ENCODE measurements at places on chromosomes 11 and 22.
A peak's percentile ranks its signal among the peaks of the same experiment; 100 is the strongest.

DNA sequence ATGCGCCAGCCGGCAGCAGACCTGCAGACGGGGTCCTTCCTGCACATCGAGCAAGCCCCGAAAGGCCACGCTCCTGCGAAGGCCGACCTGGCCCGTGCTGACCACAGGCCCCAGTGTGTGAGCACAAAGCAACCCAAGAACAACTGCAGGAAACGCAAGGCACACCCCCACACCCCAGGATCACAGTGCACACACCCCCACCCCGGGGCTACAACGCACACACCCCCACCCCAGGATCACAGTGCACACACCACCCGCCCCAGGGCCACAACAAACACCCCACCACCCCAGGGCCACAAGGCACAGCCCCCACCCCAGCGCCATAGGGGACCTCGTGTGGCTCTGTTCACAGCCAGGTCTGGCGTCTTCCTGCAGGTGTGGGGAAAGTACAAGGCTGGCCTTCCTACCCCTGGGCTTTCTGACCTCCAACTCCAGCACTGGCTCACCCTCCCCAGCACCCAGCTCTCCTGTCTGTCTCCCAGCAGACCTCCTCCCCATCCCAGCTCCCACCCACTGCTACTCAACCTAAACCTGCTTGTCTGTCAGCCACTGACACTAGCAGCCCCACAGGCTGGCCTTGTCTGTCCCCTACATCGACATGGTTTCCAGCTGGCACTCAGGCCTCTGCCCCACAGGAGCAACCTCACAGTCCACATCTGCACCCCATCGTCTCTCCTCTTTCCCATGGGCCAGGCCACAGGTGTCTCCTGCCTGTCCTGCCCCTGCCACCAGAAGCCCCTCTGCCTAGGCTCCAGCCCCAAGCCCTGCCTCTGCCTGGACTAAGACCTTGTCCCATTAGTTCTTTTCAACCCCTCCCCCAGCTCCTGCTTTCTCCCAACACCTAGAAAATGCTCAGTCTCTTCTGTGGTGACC lies 20.5 kb upstream of the EFCAB6 start:
- no peak for DNase-seq

GRCh38 chr11:69438286-69438920 lies 43.1 kb upstream of the LINC01488 start:
- DNase-seq, result no peak

GRCh38 chr22:43474161-43475101 lies 62.6 kb downstream of the MPPED1 start:
- no peak for DNase-seq

GRCh38 chr11:63920126-63920938 lies 3.4 kb upstream of the RCOR2 start:
- DNase-seq, result no peak

DNA sequence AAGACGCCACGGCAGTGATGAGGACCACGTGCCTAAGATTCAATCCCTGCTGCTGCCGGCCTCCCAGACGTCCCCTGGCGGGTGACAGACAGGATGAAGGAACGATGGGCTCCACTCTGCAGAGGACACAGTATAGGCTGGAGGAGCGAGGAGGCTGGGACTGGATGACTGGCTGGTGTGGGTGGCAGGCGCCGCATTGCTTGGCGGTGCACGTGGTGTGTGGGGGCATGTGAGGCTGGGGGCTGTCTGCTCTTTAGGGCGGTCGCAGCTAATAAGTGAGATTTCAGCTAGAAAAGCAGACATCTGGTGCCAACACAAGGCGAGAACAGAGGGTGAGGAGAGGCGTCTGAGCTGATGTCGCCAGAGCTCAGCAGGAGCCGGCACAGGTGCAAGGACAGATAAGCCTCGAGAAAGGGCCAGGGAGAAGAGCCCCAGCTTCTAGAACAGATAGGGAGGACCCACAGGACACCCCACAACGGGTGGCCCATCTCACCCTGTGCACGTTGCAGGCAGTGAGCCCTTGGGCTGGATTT lies 33.2 kb downstream of the TSPAN4 start:
- no peak for DNase-seq

GRCh38 chr22:38284042-38284402 lies 11.2 kb upstream of the TMEM184B start:
- no peak for DNase-seq

DNA sequence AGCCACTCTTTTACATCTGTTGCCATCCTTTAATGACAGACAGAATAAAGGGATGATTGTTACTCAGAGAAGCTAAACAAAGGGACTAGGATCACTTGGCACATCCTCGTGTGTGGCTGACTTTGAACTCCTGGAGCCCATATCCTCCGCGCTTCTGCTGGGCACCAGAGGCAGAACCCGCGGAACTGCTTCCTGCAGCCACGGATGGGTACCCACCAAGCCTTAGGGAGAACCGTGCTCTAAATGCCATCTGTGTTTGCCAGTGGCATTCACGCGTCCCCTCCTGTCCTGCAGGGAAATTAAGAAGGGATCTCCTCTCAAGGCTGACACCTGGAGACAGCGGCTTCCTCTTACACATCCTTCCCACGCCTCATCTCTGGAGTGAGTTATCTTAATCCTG lies 294.4 kb downstream of the NTM start:
- DNase-seq, result no peak

- no peak for DNase-seq
Measured at GRCh38 chr22:43457002-43457401, 45.2 kb downstream of the MPPED1 start.

- no peak for DNase-seq
Measured at GRCh38 chr22:35312198-35313059, 12.7 kb downstream of the TOM1 start.

GRCh38 chr11:82229341-82229740 lies 504.3 kb downstream of the FAM181B start:
- DNase-seq, result peak; percentile 25

GRCh38 chr11:119117004-119117706 lies 4.2 kb upstream of the HINFP start:
- DNase-seq, result no peak

GRCh38 chr11:86947541-86947940 lies 7.7 kb downstream of the FZD4 start:
- no peak for DNase-seq

- peak; percentile 50 for DNase-seq
Measured at GRCh38 chr11:34570584-34570983, 50.3 kb upstream of the EHF start.

DNA sequence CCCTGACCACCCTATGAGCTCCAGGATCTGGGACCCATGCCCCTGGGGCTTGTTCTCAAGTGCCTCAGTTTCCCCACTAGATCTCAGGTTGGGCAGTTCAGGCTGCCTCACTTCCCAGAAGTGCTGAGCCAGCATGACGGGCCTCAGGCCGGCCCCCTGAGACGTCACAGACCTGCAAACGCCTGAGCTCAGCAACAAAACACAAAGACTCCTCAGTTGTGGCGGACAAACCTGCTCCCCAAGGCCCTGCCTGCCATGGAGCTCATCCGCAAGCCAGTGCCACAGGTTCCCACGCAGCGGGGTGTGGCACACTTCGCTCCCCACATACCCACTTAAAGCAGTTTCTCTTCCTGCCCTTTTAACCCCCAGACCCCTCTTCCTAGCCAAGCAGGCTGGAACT lies 45.2 kb downstream of the NECTIN1 start:
- DNase-seq, result no peak

- no peak for DNase-seq
Measured at GRCh38 chr22:33873186-33873585, 47.1 kb downstream of the LARGE1 start.

DNA sequence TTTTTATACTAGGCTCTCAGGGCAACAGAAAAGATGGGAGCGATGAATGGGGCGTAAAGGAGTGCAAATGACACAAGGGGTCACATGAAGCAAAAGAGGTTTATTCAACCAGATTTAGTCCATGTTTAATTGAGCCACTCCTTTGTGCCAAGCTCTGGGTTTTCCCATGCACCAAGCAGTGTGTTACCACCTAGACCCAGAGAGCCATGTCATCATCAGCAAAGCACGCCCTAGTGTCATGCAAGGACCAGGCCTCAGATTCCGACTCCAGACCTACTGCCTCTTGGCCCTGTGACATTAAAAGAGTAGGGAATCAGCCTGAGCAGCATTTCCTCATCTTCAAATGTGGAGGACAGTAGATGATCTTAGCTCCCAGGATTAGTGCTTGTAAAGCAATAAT lies 1.1 kb upstream of the IGLL5 start:
- no peak for DNase-seq

DNA sequence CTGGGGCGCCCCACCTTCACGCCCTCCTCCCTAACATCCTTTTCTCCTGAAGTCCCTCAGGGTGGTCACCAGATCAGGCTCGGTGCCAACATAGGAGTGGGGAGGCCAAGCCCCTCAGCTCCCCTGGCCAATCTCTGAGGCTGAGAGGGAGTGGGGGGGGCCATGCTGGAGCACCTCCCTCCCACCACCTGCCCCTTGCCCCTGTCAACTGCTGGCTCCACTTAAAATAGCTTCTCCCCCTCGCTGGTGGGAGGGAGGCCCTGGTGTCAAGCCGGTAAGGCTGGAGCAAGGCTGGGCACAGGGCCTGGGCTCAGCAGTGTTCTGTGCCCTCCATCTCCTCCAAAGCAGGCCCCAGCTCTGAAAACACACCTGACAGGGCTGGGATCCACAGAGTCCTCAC lies 4.9 kb downstream of the PLXNB2 start:
- DNase-seq, result no peak

DNA sequence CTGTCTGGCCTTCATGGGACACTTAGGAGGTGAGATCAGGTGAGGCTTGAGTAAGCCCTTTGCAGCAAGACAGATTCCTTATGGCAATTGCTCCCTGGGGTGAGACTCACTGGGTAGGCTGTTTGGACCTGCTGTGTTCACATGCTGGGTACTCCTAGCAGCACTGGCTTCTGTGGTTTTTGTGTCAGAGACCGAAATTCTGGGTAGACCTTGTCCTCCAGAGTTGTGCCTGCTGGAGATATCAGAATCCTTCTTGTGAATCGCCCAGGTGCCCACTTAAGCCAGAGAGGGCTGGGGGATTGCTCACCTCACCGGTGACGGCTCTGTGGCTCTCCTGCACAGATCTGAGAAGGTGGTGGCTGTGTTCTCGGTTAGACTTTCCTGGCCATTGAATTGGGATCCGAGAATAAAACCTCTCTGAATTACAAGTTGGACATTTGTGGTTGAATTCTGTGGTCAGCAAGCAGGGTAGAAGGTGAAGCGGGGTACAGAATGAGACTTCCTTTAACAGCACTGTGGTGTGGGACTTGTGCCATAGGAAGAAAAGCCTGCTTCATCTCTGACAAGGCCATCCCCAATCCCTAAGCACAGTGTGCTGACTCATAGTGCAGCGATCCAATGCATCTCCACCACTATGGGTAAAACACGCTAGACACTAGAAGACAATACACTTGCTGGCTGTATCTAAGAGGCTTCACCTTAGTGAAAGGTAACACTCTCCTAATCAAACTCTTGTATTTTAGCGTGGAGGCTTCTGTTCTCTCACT lies 52.5 kb upstream of the TTC12 start:
- no peak for DNase-seq

DNA sequence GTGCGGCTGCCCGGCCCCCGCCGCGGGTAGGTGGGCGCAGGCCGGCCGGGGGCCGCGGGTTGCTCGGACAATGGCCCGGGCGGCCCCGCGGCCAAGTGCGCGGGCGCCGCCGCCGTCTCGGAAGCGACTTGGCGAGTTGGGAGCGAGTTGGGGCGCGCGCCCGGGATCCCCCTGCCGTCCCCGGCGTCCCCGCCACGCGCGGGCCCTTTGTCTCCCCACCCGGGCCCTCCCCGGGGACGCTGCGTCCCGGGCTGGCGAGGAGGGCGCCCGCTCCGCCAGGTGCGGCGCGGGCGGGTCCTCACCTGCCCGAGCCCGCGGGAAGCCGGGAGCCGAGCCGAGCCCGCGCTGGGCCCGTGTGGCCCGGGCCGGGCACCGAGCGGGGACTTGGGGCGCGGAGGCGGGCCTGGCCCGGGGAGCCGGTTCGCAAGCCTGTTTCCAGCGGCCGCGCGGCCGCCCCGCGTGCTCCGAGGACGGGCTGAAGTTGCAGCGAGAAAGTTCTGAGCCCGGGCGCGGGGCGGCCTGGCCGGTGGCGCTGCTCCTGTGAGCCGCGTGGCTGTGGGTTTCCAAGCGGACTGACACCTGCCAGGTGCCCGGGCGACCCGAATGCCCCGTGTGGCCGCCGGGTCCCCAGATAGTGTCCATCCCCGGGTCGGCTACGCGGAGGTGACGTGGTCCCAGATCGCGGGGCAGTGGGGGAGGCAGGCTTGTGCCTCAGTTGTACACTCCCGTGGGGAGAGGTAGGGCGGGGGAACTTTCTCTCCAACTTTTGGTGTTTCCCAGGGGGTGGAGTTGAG lies 586 bp downstream of the LRP5 start:
- DNase-seq, result no peak

DNA sequence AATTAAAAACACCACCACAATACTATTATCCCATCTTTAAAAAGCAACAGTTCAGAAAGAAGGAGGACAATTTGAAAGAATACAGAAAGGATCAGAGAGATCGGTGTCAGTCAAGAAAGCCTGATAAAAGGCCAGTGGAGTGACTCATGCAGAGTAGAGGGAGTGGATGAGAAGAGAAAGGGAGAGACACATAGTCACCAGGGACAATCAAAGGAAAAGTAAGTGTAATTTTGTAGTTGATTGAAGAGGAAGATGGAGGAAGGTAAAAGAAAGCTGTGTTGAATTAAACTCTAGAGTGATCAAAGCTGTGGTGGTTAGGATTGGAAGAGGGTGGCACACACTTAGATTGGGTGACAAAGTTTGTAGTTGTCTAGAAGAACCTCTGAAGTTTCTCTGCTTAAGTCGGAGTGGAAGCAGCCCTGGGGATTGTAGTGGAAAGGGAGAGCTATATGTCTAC lies 14.1 kb downstream of the SPECC1L start:
- peak; percentile 54 for DNase-seq

GRCh38 chr22:24358105-24358836 lies 69.1 kb upstream of the ADORA2A start:
- no peak for DNase-seq

- no peak for DNase-seq
Measured at GRCh38 chr11:67656278-67656922, 5.9 kb upstream of the ACY3 start.

- no peak for DNase-seq
Measured at GRCh38 chr11:114078423-114078822, 18.9 kb downstream of the ZBTB16 start.

DNA sequence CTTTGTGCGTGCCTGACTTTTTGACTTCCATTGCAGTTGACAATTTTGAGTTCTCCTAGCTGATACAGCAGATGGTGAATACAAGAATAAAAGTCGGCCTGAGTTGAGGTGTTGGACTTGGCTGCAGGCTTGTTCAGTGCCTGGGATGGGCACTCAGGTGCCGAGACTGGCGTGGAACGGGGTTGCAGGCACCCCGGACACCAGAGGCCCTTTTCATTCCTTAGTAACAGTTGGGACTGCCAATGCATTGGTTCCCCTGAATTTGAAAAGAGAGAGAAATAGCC lies 1.3 kb downstream of the PHRF1 start:
- DNase-seq, result no peak

GRCh38 chr11:94780432-94780831 lies 12.3 kb downstream of the AMOTL1 start:
- DNase-seq, result peak; percentile 59

GRCh38 chr22:32809786-32810554 lies 8.5 kb downstream of the TIMP3 start:
- DNase-seq, result no peak

- no peak for DNase-seq
Measured at GRCh38 chr11:68135161-68135560, 14.0 kb upstream of the CHKA start.

- DNase-seq, result no peak
Measured at GRCh38 chr11:44634401-44635281, 69.2 kb downstream of the CD82 start.

All from Jurkat, Clone E6-1 (cell line).